Caco-2 (cell line): ENCODE measurements at places on chromosomes 3 and 15.
A peak's percentile ranks its signal among the peaks of the same experiment; 100 is the strongest.

DNA sequence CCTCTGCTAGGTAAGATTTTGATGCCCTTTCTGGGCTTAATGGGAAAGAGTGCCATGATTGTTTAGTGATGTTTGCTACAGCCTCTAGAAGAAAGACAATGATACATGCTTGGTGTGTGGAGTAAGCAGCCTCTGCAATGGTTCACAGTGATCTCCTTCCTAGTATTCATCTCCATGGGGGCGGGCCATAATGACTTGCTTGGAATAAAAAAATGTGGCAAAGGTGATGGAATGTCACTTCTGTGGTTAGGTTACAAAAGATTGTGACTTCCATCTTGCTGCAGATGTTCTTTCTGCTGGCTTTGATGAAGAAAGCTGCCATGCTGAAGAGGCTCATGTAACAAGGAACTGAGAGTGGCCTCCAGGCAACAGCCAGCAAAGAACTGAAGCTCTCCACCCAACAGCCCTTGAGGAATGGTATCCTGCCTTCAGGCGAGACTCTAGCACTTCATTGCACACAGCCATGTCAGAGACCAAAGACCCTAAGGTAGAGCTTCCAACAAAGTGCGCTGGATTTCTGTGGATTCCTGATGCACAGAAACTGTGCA lies 139.1 kb upstream of the LRIG1 start:
- DNase-seq = no peak

- DNase-seq = no peak
Observed at GRCh38 chr15:63628123-63628822, 31.1 kb downstream of the FBXL22 start.

- DNase-seq = no peak
Observed at GRCh38 chr15:86077070-86077469, 2.6 kb upstream of the AGBL1 start.

DNA sequence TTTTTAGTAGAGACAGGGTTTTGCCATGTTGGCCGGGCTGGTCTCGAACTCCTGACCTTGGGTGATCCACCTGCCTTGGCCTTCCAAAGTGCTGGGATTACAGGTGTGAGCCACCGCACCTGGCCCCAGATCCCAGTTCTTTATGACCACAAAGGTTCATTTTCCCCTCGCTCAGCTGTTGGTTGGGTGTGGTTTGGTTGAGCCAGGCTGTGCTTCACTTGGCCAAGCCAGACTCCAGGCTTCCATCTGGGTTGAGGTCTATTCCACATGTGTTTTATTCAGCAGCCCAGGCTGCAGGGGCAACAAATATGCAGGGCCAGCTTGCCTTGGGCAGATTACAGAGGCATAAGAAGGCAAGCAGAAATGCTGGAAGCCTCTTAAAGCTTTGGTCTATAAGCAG lies 13.7 kb downstream of the CGNL1 start:
- DNase-seq = no peak

DNA sequence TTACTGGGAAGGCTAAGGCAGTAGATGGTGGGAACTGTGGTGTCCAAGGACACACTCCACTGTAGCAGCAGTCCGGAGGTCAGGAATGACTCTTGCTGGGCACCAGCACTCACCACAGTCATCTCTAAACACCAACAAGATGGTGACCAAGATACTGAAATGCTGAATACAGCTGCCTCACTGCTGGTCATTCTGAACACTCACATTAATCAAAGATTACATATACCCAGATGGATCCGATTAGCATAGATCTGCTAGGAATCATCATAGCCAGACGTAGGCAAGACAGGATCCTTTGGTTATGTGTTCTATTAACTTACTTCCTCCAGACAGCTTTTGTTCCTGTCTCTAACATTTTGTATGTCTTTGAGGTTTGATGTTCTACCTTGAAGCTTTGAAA lies 134.9 kb upstream of the BFSP2 start:
- no peak for DNase-seq

- no peak for DNase-seq
Observed at GRCh38 chr15:93987068-93987467, 244.3 kb upstream of the MCTP2 start.

- DNase-seq = peak; percentile 82
Observed at GRCh38 chr15:66698318-66698961, 3.6 kb upstream of the SMAD6 start.

- DNase-seq = no peak
Observed at GRCh38 chr15:57321973-57322601, 54.2 kb upstream of the CGNL1 start.

- DNase-seq = no peak
Observed at GRCh38 chr15:57102858-57103257, 184.4 kb downstream of the TCF12 start.

DNA sequence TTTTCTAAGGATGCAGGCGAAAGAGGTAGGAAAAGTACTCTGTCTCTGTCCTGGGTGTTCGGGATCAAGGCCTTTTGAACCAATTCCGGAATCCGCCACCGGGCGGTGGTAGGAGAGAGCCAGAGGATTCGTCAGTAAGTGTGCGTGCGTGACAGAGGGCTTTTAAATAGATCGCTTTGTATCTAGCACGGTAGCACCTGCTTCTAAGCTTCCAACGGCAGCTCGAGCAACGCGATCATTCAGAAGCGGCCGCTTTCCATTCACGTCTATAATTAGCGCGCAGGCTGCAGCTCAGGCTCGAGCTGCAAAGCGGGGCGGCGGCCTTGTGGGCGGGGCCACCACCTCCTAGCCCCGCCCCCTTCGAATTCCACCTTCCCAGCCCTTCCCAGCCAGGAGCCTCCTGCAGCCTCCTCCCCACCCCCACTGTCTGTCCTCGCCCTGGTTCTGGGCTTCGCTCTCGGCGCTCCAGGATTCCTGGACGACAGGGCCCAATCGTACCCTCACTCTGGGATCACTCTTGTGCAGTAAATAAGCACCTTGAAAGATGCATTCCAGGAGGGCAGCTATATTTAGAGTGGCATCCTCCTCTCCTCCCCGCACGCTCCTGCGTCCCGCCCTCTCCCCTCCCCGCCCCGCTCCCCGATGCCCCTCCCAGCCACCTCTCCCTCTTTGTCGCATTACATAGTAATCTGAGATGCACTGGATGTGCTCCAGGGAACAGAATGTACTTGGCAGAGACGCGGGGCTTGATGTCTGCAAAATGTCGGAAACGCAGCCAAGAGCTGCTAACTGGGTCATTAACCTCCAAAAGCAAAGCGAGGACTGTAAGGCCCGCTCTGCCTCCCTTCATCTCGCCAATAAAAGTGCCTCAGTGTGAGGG lies 224.1 kb upstream of the TPRG1 start:
- DNase-seq = peak; percentile 83
